HS-5 (cell line): ENCODE measurements at places on chromosomes 7 and 10.

DNA sequence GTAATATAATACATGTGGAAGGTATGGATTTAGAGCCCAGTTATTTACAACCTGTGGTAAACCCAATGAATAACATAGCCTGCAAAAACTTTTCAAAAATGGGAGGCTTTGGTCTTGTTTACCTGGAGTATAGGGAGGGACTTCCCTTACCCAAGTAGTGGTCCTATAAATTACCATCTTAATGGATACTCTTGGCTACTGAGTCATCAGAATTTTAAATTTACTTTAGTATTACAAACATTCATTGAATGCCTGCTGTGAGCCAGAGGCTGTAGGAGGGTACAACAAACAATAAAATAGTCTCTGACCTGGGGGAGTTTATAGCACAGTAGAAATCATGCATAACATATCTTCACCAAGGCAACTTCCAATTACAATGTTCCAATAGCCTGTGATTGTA lies 365.1 kb downstream of the BBS9 start:
- no peak for DNase-seq

- no peak for DNase-seq
These were observed 253.4 kb downstream of the KIAA1217 start for GRCh38 chr10:24462291-24462813.

DNA sequence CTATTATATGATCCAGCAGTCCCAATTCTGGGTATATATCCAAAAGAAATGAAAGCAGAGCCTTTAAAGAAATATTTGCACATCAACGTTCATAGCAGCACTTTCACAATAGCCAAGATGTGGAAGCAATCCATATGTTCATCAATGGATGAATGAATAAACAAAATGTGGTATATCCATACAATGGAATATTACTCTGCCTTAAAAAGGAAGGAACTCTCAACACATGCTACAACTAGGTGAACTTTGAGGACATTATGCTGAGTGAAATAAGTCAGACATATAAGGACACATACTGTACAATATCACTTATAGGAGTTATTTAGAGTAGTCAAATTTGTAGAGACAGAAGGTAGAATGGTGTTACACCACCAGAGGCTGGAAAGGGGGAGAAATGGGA lies 28.0 kb upstream of the ADRB1 start:
- DNase-seq, result no peak

DNA sequence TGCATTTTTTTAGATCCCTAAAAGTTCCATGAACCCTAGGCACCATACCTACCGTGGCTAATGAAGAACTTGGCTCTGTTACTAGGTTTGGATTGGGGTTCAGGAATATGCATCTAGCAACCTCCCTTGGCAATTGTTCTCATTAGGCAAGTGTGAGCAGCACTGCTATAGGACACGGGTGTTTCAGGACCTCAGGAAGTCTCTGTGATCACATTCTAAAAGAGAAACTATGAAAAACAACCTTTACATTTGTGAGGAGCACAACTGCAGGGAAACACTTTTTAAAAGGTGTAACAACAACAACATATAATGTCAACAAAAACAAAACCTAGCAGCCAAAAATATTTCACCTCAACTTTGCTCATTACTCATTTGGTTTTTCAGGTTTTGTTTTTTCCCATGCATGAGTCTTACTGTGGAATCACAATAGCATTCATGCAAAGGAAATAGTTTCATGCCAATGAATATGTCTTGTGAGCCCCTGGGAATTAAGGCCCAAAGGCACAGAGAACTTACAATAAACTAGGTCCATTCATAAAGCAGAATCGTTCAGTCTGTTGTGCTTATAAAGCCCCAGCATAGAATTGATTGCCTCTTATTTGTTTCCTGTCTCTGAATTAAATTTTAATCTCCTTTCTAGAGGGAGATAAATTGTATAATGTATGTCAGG lies 255.7 kb upstream of the DGKB start:
- DNase-seq, result no peak

DNA sequence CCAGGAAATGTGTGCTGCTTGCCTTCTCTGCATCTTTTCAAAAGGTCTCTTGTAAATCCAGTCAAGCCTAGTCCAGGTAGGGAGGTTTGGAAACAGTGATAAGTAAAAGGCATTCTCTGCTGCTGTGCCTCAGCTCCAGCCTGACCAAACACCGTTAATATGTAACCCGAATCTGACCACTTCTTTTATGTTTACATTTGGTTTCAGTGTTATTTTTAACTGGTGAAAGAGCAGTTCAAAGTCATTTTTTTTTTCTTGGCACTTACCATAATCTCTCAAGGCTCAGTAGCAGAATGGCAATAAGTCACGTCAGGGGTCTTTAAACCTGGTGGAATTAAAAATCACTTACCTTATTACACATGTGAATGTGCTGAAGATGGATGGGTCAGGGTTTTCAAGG lies 216.8 kb downstream of the PTEN start:
- no peak for DNase-seq

- no peak for DNase-seq
These were observed 106.8 kb upstream of the AOAH start for GRCh38 chr7:36831049-36831448.

DNA sequence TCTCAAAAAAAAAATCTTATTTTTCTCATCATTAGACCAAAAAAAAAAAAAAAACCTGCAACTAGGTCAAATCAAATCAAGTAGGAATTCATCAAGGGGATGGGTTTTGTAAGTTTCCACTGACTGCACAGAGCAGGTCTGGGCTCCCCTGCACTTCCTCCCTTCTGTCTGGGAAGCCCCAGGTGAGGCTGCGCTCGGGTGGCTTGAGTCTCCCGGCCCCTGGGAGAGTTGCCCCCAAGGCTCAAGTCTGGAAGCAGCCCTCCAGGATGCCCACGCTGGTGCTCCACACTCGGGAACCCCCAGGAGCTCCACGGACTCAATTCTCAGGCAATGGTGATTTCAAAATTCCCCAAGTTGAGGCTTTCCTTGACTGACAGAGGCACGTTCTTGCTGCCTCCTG lies 41.7 kb upstream of the RBM33 start:
- no peak for DNase-seq

- no peak for DNase-seq
These were observed 55.6 kb upstream of the DLX6 start for GRCh38 chr7:96949766-96950165.

- no peak for DNase-seq
These were observed 64.5 kb upstream of the ANKRD1 start for GRCh38 chr10:90985321-90985933.

DNA sequence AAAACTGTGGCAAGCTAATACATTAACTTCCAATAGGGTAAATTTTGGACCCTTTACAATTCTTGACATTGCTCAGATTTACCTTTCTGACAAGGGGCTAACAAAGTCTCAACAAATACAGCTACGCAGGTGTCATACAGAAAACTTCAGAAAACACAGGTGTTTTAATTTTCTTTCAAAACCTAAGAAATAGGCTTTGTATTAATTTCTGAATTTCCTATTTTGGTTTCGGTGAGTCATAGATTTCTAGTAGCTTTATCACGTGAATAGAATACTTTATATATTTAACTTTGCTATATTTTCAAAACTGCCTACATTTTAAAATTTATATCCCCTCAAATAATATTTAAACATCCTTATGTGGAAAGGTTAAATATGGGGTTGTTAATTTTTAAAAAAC lies 215.3 kb downstream of the DGKB start:
- no peak for DNase-seq

DNA sequence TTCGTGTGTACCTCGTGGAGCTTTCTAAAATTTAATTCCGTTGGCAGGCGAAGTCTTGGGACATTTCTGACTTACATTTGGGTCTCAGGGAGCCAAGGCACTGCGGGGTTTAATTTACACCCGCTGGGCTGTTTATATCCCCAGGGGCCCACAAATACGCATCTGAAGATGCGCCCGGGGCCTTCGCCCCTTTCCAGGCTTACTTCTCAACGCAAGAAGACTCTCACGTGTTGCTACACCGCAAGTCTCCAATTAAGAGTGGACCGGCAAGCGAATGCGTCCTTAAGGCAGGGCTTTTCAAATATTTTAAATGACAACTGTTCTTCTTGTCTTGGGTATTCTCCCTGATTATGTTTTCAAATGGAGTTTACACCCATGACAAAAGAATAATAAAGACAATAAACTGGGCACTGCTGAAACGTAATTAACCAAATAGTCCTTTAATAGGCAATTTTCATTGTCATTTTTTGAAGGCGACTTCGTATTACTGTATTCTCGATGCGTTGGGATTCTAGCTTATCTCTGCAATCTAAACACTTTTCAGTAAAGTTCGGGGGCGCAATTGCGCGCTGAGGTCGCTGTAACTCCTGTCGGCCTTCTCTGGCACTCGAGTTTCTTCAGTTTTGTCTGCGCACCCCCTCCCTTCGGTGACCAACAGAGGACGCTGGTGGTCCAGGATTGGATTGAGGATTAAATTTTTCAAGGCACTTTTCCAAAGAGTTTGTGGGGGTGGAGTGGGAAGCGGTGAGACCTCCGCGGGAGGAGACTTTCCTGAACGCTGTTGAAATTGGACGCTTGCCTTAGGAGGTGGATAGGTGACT lies 837 bp upstream of the IGFBP3 start:
- DNase-seq, result peak; percentile 61

GRCh38 chr7:155463114-155463811 lies 5.3 kb downstream of the EN2 start:
- DNase-seq, result no peak

GRCh38 chr10:18490755-18491154 lies 160.6 kb downstream of the NSUN6 start:
- DNase-seq, result no peak

DNA sequence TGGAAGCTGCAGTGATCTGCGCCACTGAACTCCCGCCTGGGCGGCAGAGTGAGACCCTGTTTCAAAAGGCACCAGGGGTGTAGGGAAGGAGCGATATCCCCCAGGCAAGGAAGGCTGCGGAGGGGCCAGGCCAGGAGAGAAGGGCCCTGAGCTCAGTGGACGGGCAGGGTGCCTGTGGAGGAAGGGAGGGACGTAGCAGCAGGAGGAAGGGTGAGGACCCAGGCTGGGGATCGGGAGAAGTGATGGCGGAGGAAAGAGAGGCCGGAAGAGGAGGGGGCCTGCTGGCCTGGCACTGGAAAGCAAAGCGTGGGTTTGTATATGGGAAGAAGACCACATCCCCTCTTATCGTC lies 45.6 kb downstream of the ALOX5 start:
- DNase-seq, result no peak

DNA sequence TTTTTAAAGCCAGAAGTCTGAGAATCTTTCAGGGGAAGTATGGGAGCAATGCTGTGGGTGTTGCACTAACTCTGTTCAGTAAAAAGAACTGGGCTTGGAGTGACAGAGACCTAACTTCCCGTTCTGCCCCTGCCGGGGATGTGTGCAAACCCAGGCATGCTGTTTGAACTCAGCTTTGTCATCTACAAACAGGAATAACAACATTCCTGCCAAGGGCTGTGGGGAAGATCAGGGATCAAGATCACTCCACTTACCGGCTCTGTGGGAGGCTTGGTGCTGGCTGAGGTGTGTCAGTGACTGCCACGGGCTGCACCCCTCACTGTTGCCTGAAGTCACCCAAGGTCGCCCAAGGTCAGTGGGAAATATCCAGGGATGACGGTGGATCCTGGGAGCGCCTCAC lies 23.1 kb upstream of the DRGX start:
- DNase-seq, result no peak

- DNase-seq, result no peak
These were observed 192.4 kb upstream of the LRRN3 start for GRCh38 chr7:110898516-110898915.

GRCh38 chr7:4325732-4326131 lies 356.4 kb upstream of the FOXK1 start:
- no peak for DNase-seq

DNA sequence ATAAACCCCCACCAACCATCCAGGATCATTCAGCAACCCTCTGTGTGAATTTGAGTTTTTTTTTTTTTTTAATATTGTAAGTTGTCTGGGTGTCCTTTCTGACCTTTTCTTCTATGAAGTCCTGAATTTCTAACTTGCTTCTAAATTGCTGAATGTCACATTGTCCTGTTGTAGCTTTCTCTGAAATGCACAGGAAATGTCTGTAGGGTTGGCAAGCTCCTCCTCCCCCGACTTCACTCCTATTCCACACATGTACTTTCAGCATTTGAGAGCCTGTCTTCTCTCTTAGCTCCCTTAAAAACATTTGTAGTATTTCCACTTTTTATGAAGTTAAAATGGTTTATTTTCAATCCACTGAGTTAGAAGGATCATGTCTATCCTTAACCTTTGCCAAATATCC lies 3.3 kb upstream of the CNNM2 start:
- no peak for DNase-seq

DNA sequence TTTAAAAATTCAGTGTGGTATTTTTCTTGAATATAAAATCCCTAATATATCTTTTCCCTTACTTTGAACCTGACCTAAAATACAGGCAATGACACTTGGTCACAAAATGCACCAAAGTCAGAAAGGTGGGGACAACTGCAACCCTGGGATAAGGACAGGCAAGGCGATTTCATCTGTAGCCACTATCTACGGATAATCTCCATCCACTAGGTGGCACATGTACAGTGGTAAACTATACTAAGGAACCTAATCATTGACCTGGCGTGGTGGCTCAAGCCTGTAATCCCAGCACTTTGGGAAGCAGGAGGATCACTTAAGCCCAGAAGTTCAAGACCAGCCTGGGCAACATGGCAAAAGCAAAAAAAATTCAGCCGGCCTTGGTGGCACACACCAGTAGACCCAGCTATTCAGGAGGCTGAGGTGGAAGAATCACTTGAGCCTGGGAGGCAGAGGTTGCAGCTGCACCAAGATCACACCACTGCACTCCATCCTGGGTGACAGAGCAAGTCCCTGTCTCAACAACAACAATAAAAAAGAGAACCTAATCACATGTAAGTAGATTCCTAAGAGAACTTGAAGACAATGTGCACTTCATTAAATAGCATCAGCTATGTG lies 98.9 kb downstream of the KMT2C start:
- no peak for DNase-seq

DNA sequence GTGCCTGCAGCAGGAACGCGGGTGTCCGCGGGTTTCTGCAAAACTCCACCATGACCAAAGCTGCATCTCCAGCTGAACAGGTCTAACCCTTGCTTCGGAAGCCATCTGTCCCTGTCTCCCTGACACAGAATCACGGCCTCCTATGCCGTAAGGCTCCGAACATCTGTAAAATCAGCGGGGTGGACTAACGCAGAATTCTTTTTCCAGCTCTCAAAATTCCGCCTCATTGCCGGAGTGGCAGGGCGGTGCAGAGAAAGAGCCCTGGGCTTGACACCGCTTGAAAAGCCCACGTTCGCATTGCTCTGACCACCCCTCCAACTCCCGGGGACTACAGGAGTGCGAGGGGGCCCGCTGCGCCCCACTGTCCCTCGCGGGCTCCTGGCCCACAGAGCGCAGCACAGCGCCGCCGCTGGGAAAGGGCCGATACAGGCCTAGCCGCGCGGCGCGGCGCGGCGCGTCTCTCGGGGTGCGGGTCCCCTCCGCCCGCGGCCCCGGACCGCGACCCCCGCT lies 409 bp downstream of the DNMBP start:
- no peak for DNase-seq

DNA sequence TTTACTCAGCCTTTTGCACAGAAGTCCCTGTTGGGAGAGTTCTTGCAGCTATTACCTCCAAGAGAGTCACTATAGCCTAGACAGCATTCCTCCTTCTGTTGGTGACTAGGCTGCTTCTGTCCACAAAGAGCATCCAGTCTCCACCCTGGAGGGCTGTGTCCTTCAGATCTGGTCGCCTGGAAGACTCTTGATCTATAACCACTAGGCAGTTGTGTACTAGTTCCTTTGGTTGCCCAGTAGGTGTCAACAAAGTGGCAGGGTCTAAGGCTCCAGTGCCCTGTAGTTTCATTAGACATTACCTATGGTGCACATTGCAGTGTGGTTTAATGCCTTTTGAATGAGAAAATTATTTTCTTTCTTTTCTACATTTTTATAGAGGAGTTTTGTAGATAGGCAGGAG lies 11.3 kb upstream of the AKR1C2 start:
- DNase-seq, result no peak
